ENCODE measurements at places on chromosomes 6 and 20.

GRCh38 chr6:159203304-159204005 is 34.3 kb downstream of the FNDC1 start:
- no peak for DNase-seq

DNA sequence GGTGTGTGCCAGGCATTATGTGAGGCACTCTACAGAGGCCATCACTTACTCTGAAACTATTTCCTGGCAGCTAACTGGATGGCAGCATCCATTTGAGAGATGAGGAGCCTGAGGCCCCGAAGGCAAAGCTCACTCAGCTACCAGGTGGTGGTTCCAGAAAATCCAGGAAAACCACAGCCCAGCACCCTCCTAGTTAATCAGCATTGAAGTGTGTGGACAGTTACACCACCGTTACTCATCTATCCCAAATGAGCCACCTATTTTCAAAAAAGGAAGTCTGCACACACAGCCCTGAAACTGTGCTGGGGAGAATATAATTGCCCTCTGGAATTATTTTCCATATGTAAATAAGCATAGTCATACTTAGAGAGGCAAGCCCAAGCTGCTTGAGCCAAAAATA is 67.4 kb downstream of the CNBD2 start:
- no peak for DNase-seq

DNA sequence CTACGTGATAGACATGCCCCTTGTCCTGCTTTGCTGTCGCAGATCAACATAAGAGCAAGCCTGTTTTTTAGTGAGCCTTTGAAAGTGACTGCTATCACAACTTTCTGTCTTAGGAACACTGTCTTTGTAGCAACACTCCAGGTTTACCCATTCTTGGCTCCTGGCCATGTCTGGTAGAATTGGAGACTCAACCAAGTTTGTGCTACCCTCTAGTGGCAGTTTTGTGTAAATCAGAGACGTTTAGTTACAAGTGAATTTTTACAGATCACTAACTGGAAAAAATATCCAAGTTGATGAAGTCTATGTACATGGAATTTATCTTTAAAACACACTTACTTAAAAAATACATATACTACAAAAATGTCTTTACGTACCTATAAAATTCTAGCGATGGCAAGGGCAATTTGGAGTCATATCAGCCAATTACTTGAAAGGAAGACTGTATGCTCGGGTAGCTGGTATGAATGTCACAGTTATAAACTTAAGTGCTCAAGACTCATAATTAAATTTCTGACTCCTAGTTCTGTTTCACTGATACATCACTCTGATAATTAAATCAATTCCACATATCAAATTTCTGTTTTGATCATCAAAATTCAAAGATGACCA is 101.4 kb downstream of the ADGB start:
- DNase-seq, result peak; percentile 12

DNA sequence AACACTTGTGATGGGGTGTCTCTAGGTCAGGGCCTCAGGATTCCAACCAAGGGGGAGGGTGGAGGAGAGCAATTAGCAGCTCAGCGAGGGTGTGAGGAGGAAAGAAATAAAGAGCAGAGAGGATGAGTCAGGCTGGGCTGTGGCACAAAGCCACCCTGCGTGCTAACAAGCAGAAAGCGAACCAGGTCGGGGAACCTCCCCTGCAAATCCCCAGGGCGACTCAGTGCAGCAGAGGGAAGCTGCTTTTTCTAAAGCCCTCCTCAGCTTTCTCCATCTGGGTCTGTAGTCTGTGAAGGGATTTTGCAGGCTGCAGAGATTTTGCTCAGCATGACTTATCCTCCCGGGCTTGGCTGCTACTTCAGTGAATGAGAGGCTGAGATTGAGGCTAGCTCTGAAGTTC is 6.6 kb upstream of the SPO11 start:
- DNase-seq, result no peak
